ENCODE measurements at places on chromosomes 2 and 18. TPM values are rescaled to one million over a fixed set of nuclear protein-coding genes. Genes with fewer than 3 reads are reported as not detected.

GRCh38 chr2:197358931-197359330, 48.4 kb upstream of the ANKRD44 start:
- DNase-seq = no peak

GRCh38 chr2:218435003-218435982, 16.4 kb downstream of the VIL1 start:
- DNase-seq = no peak

DNA sequence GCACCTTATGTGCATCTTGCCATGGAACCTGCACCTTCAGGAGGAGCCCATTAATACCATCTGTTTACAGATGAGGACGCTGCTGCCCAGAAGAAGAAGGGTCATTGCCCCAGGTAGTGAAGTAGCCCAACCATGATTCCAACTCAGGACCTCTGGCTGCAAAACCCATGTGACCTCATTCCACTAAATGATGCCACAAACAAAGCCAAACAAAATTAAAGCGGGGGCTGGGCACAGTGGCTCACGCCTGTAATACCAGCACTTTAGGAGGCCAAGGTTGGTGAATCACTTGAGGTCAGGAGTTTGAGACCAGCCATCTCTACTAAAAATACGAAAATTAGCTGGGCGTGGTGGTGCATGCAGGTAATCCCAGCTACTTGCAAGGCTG, 202.1 kb downstream of the EIPR1 start:
- DNase-seq = no peak

- no peak for DNase-seq
Measured at GRCh38 chr2:32058130-32058529, 5.2 kb upstream of the SPAST start.

GRCh38 chr2:107412209-107412904, 414.3 kb upstream of the RGPD4 start:
- no peak for DNase-seq

- DNase-seq = no peak
Measured at GRCh38 chr2:68589963-68590362, 53.4 kb upstream of the PROKR1 start.

- DNase-seq = no peak
Measured at GRCh38 chr2:169979025-169979424, 151.8 kb downstream of the UBR3 start.

DNA sequence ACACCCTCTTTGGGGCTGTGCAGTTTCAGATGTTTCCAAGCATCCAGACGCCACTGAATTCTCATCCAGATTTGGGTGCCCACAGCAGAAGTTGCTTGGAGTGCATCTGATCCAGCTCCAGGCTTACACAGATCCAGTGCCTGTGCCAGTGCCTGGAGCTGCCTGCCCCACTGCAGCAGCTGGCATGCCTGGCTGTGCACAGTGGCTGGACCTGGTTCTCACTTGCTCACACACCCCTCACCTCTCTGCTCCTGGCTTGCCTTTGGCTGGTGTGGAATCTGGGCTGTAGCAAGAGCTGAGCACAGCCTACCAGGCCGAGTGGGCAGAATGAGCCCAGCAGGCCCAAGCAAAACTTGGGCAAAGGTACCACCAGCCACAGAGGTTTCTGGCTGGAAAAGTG, 137.9 kb downstream of the SPAG16 start:
- no peak for DNase-seq

GRCh38 chr2:13110825-13111224, 394.1 kb downstream of the TRIB2 start:
- no peak for DNase-seq

OLA1 gene
- 17.3 TPM for total RNA-seq

CD8B2 gene
- 2.6 TPM for total RNA-seq

SNTG2 gene
- total RNA-seq = not detected

GBX2 gene
- 6.7 TPM for total RNA-seq

CHRNA1 gene
- 3.9 TPM for total RNA-seq
